NCI-H1694 (cell line): ENCODE measurements at places on chromosomes 12 and 14.

DNA sequence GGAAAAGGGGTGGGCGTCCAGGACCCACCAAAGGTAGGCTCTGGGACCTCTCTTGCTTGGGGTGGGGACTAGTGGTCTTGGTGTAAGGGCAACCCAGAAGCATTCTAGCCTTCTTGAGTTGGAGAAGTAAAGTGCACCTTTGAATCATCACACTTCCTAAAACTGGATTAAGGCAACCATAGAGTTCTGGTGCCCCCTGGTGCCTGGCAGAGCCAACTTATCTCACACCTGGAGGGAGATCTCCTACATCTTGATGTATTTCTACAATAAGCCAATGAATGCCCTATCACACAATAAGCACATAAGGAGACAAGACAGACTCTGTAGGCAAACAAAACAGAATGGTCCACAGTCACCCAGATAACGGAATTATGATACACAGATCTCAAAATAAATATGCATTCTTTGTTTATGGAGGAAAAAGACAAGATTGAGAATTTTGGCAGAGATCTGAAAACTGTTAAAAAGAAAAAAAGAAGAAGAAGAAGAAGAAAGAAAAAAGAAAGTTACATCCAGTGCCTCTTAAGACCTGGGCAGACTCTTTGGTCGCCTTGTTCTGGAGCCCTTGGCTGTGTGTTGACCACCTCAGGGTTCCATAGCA lies 95.9 kb upstream of the PPP2R5C start:
- DNase-seq = peak; percentile 72

GRCh38 chr12:71755146-71755892 lies 656 bp downstream of the RAB21 start:
- DNase-seq = no peak

- DNase-seq = no peak
Measured at GRCh38 chr14:35387713-35388579, 16.6 kb downstream of the NFKBIA start.

DNA sequence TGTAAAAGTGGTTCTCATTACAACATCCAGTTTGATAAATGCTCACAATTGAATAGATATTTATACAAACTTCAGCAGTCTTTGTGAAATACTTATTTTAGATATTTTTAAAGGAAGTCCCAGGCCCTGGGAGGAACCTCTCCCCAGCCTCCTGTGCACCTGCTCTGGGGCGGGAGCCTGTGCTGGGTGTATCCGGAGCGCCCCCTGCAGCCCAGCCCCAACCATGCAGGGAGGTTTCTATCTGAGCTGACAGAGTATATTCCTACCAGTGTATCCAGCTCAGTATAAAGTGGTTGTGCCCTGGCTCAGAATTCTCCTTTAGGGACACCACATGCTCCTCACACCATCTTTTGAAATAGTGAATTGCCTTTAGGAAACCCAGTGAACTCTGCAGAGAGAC lies 851.8 kb downstream of the TMEM121 start:
- DNase-seq = no peak

GRCh38 chr12:6570264-6570887 lies 2.3 kb upstream of the NOP2 start:
- DNase-seq = peak; percentile 39

GRCh38 chr12:15721316-15722115 lies 67.7 kb downstream of the EPS8 start:
- DNase-seq = no peak

GRCh38 chr14:102591372-102591943 lies 991 bp upstream of the RCOR1 start:
- DNase-seq = peak; percentile 36
